NCI-H1092 (cell line): ENCODE measurements at places on chromosomes 2 and 18.
A peak's percentile ranks its signal among the peaks of the same experiment; 100 is the strongest.

DNA sequence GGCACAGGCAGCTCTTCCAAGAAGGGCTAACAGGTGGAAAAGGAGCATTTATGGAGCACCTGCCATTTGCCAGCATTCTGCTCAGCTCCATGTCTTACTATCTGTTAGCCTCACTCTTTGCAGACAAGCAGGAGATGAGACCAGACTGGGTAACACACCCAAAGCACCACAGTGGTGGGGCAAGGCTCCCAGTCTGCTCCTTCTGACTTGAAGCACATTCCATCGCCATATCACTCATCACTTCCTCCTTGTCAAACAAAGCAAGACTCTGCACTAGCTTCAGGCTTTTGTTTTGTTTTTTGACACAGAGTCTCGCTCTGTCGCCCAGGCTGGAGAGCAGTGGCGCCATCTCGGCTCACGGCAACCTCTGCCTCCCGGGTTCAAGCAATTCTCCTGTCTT, 182.8 kb downstream of the MGAT5 start:
- no peak for DNase-seq

GRCh38 chr2:9950521-9951271, 797 bp upstream of the GRHL1 start:
- no peak for DNase-seq

DNA sequence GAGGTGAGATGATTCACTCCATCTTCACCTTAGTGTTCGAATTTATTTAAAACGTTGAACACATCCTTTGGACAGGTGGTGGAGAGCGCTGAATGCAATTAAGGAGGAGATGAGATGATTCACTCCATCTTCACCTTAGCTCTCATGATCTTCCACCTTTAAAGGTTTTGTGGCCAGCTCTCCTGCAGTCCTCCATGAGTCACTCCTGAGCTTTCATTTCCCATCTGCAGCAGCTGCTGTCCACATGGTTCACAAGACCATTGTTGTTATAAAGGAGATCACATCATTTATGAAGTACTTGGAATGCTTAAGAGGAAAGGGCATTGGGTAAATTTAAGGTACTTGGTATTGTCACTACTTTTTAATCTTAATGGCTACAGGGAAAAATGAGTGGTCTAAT, 298.5 kb downstream of the PAX3 start:
- DNase-seq, result no peak

- DNase-seq, result no peak
Observed at GRCh38 chr18:22411446-22411845, 6.3 kb downstream of the CTAGE1 start.

DNA sequence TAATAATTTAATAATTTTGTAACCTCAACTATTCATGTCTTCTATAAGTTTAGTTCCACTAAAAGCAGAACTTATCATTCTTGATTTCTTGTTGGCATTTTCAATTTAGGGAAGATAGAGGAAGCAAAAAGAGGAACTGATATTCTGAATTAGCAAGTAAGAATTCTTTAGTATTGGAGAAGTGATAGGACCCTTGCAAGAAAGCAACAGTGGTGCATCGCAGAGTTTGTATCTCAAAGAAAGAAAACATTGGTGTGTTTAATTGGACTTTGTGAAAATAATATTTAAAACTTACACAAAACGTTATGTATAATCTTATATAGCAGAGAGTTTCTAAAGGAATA, 36.5 kb upstream of the TNFRSF11A start:
- DNase-seq, result no peak

- DNase-seq, result no peak
Observed at GRCh38 chr2:228378696-228379425, 197.4 kb upstream of the SPHKAP start.

DNA sequence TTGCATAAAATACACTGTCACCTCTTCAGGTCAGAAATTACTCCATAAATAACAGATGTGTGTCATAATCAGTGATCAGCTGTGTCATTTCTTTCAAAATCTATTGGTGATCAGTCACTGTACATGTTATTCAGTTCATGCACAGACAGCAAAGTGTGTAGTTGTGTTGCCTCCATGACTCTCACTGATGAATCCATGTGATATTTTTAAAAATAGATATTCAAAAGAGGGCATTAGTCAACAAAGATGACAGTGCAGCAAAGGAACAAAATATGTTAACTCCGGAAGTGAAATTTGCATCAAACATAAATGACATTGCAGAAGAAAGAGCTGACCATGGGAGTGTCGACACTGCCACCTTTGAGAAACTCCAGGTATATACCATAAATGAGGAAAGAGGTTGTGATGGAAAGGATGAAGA, 17.1 kb upstream of the MCM6 start:
- DNase-seq, result no peak

- no peak for DNase-seq
Observed at GRCh38 chr2:128510701-128511397, 192.2 kb upstream of the HS6ST1 start.

DNA sequence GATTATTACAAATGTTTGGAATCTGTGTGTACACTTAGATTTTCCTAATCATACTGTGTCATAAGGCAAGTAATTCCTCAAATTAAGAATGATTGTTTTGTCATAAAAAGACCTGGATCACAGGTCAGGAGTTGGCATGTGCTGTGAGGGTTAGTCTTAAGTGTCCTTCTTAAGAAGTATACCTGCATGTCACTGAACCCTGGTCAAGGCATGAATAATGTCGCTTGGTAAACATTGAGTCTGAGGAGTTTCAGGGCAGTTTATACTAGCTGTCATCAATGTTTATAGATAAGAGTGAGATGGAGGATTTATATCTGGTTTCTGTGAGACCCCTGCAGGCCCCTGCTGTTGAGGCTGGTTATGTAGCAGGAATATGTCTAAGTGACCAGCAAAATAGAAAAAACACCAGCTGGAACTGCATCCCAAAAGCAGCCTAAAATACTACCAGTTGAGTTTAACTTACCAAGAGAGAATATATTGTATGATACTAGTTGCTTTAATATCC, 112.0 kb upstream of the NOSTRIN start:
- DNase-seq, result no peak

DNA sequence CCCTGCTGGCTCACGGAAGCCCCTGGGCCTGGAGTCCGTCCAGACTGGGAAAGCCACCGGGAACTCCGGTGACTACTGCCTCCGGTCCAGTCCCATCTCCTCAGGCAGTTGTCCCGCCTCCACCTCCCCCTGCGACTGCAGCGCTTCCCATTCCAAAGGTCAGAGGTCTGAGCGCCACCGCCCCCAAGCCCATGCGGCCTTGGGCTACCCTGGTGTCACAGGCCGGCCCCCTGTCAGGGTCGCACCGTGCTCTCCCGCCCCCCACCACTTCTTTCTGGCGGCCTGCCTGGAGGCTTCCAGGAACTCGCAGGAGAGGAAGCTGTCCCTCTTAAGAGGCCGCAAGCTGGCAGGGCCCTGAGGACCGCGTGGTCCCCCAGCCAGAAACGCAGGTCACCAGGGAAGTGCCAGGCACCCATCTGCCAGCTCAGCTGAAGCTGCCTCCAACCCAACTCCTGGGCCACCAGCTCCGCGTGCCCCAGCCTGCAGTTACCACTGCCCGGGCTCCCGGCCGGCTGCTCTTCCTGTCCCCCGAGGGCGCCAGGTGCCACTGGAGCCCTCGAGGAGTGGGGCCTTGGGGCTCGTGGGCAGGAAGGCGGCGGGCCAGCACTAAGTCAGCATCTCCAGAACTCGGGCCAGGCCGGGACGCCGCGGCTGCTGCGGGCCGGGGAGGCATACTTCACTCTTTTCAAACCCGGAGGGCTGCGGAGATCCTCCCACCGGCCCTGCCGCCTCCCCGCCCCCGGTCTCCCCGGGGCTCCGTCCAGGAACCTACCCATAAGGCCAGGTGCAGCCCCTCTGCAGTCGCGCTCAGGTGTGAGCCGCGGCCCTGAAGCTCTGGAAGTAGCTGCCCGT, 83.3 kb upstream of the POMC start:
- peak; percentile 36 for DNase-seq

DNA sequence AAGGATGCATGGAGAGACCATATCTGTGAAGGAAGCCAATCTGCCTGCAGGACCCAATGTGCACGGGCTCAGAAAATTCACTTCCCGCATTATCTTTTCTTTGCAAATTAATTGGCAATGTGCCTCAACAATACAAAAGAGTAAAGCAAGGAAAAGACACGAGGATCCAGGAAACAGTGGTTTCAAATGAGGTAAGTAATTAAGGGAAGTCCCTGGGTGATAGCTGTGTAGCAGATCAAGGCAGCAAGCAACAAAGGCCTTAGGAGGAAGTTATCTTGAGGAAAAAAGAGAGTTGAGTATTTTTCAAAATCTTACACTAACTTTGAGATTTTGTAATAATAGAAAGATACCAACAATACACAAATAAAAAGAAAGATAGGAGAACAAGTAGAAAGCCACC, 44.3 kb upstream of the TGIF1 start:
- no peak for DNase-seq

GRCh38 chr2:10895231-10895630, 16.5 kb upstream of the KCNF1 start:
- no peak for DNase-seq

- DNase-seq, result no peak
Observed at GRCh38 chr2:53182601-53183000, 585.0 kb upstream of the CHAC2 start.

DNA sequence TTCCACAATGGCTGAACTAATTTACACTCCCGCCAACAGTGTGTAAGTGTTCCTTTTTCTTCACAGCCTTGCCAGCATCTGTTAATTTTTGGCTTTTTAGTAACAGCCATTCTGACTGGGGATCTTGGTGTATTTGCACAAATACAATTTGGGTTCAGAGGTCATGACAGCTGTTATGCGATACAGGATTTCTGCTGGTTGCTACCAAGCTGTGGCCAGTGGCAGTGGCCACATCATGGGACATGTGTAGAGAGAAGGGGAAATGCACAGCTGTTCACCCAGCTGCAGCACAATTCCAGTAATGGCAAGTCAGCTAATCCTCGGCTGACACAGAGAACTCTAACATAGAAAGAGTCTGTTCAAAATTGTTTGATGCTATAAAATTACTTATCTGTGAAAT, 21.0 kb upstream of the SELENOI start:
- no peak for DNase-seq

DNA sequence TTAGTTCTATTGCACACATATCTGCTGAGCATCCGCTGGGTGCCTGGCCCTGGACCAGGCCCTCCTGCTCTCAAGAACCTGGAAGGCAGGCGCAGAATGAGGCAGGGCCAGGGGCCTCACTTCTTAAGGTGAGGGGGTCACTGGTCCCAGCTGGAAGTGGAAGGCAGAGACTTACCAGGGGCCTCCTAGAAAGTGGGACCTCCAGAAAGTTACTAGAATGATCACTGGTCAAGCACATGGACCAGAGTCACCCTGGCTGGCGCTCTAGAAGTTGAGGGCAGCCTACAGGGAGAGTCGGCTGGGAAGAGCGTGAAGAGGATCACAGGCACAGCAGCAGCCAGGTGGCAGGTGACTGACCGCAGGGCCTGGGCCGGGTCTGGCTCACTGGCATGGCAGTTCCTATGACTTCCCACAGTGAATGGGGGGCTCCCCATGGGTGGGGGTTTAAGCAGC, 26.1 kb upstream of the MAL start:
- DNase-seq, result no peak

DNA sequence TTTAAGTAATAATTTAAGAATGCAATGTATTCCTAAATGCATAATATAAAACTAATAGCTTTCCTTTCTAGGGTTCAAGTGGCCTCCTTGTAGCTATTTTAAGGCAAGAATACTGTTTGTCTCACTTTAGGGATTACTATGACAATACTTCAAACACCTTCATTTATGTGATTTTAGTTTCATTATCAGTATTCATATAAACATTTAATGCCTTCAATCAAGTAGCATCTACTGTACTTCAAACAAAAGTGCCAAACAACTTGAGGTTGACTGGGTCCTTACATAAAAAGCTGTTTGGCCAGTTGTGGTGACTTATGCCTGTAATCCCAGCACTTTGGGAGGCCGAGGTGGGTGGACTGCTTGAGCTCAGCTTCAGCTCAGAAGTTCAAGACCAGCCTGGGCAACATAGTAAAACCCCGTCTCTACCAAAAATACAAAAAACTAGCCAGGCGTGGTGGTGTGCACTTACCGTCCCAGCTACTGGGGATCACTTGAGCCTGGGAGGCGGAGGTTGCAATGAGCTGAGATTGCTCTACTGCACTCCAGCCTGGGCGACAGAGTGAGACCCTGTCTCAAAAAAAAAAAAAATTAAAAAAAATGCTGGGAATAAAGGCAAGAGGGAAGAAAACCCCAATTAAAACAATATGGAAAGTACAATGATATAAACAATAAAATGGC, 9.3 kb downstream of the MEX3C start:
- no peak for DNase-seq

DNA sequence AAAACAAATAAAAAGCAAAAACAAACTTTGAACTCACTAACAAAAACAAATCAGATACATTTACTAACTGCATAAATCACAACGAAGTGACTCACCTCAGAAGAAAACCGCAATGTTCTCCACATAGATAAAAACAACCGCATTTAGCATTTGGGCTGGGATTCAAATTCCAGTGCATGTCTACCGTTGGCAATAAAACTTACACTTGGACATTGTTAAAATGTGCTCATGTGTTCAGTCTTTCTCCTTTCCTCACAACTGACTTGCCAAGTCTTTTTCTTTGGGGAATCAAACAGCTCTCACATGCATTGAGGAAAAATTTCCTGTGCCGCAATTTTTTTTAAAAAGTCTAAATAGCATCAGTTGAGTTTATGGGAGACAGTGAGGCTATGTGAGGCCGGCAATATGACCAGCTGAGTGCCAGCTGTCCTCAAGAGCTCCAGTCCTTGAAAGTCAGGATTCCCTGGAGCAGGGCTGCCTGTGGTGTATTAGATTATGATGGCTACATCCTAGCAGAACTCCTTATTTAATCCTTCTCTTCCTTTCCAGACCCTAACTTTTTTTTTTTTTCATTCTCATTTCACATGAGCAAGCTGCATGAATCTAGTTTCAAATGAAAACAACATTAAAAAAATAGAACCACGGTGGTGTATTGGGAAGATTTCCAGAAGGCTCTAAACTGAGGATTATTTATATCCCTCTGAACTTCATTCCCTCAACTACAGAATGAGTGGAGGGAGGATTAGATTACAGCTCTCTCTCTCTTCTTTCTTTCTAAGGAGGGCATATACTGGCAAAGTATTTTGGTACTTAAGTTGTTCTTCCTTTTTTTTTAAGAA, 70.2 kb upstream of the MEIS1 start:
- DNase-seq, result no peak

DNA sequence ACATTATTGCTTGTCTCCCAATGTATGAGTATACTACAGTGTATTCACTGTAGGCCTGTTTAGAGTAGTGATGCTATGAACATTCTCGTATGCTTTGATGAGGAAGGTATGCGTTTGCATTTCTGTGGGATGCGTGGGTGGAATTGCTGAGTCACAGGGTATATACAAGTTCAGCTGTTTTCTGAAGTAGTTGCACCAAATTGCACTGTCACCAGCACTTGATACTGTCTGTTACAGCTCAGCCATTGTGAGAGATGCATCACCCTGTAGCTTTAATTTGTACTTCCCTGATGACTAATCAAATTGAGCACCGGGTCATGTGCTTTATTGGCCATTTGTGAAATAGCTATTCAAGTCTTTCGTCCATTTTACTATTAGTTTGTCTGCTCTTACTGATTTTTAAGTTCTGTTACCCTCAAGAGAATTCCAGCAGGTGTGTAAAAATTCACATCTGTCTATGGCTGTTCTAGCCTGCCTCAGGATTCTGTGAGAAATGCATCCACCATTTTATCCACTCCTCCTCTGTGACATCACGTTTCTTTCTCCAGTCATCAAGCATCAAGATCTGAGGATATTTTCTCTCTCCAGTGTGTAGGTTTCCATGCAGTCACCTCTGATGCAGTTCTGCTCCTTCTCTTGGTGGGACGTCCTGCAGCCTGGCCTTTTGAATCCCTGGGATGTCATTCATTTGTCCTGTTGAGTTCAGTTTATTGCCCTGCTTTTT, 72.5 kb downstream of the DGKD start:
- no peak for DNase-seq
